ENCODE measurements at places on chromosomes 16 and 17.

DNA sequence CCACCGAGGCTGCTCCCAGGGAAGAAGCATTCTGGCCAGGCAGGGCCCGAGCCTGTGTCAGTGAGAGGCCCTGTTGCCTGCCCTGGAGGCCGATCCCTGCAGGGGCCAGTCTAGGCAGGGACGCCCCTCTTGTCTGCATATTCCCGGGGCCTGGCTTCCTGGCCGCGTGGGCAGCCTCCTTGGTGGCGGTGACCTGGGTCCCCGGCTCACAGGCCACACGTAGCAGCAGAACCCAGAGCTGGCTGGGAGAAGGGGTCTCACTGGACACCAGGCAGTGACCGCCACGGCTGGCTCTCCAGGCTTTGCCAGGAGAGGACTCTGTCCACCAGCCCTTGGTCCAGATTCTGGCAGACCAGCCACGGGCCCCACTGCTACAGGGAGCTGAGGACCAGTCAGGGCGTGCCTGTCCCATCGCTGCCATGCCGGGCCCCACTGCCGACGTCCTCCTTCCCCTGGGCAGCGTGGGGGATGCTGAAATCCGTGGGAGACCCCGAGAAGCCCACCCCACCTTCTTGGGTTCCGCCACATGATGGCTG lies 3.7 kb upstream of the CACNA1H start:
- no peak for DNase-seq

DNA sequence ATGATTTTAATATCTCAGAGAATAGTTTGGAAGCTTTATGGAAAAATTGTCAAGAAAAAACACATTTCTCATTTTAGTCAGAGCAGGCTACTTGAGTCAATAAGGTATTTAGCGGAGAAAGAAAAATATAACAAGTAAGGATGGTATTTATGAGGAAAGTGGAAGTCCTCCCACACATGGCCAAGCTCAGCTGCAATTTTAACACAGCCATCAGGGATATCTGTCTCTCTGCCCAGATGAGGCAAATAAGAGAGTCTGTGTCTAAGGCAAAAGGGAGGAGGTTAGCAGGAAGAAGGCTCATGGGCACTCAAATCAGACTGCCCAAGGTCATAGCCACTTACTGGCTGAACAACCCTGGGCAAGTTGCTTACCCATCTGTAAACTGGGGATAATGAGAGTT lies 5.2 kb upstream of the CMTM2 start:
- no peak for DNase-seq

GRCh38 chr17:78248051-78248914 lies 16.9 kb downstream of the TMEM235 start:
- DNase-seq, result no peak

GRCh38 chr16:11356573-11357331 lies 11.5 kb downstream of the RMI2 start:
- DNase-seq, result peak; percentile 48

GRCh38 chr17:2852221-2852620 lies 56.0 kb downstream of the RAP1GAP2 start:
- no peak for DNase-seq

DNA sequence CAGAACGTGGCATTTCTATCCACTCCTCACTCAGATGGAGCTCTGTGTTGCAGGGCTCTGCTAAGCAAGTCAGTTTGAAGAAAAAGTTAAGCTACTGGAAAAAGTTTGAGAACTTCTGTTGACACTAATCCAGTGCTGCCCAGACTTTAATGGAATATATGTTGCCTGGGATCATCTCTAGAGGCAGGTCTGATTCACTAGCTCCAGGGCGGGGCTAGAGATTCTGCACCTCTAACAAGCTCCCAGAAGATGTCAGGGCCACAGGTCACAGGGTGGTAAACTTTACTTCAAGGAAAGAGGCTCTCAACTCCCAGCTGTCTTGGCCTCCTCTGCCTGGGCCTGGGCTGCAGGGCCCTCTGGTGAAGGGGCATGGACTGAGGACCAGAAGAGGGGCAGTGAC lies 6.8 kb downstream of the TTYH2 start:
- no peak for DNase-seq

GRCh38 chr17:35068249-35068648 lies 4.7 kb upstream of the RFFL start:
- DNase-seq, result no peak

- DNase-seq, result peak; percentile 87
These were observed 7.7 kb downstream of the IL34 start for GRCh38 chr16:70653809-70654771.

DNA sequence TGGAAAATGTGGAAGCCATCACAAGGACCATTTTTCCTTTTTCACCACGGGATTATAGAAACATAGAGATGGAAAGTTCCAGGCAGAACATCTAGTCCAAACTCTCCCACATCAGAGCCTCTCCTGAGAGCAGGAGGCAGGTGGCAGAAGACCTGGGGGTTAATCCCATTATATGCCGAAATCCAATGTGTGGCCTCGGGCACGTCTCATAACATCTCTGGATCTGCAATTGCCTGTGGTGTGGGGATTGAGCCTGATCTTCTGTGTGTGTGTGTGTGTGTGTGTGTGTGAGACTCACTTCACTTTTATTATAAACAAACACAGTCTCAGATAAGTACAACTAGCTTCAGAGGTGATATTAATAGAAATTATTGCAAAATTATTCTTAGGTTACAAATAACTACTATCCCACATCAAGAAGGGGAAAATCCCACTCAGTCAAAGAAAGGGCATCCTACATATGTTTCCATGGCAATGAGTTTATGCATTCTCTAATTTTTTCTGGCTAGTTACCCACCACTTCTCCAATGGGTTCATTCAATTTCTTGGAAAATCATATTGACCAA lies 199.1 kb downstream of the FOXL1 start:
- no peak for DNase-seq

DNA sequence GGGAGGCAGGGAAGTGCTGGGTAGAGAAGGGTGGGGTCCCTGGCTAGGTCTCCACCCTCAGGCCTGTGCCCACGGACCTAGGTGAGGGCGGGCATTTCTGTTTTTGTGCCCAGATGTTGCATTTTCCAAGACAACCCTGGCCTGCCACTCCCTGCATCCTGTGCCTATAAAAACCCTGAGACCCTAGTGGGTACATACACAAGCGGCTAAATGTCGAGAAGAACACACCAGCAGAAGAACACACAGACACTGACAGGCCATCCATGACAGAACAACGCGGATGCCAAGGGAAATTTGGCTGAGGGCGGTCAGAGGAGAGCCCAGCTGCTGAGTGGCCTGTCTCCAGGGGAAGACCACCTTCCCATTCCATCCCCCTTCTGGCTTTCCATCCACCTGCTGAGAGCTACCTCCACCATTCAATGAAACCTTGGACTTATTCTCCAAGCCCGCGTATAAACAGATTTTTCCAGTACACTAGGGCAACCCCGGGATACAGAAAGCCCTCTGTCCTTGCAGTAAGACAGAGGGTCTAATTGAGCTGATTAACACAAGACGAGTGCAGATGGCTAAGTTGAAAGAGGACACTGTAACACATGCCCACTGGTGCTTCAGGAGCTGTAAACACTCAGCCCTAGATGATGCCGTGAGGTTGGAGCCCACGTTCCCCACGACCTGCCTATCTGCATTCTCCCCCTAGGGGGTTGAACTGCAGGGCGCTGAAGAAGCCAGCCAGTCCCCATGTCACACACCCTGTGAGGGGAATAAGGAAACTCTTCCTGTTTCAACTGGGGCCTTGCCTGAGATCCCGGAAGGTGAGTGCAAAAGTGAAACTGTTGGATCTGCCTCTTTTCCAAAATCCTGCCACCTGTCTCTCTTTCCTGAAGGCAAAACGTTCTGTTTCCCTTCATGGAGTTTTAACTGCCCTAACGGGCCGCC lies 147.2 kb upstream of the COX10 start:
- DNase-seq, result no peak

DNA sequence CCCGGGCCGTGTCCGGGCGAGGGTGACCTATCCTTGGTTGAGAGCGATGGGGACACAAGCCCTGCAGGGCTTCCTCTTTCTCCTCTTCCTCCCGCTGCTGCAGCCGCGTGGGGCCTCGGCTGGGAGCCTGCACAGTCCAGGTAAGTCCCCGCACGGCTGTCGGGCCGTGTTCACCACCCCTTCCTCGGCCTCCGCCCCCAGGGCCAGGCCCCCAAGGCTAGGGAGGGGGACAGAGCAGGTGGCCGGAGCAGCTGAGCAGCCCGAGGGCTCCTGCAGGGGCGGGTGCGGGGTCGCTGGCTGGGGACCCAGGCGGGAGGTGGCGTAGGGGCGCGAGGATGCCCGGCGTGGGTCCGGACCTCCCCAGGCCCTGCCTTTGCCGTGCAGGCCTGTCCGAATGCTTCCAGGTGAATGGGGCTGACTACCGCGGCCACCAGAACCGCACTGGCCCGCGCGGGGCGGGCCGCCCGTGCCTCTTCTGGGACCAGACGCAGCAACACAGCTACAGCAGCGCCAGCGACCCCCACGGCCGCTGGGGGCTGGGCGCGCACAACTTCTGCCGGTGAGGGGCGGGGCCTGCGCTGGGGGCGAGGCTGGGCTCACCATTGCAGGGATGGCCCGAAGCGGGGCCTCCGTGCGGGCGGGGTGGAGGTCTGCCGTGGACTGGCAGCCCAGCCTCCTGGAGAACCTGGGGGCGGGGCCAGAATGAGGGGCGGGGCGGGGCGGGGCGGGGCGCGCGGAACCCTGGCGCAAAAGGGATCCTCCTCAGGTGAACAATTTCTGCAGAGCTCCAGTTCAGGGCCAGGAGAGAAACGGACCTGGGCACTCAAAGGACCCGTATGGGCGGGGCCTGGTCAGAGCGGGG lies 631 bp downstream of the KREMEN2 start:
- DNase-seq, result peak; percentile 92

GRCh38 chr16:84574191-84574590 lies 43.7 kb downstream of the COTL1 start:
- no peak for DNase-seq

DNA sequence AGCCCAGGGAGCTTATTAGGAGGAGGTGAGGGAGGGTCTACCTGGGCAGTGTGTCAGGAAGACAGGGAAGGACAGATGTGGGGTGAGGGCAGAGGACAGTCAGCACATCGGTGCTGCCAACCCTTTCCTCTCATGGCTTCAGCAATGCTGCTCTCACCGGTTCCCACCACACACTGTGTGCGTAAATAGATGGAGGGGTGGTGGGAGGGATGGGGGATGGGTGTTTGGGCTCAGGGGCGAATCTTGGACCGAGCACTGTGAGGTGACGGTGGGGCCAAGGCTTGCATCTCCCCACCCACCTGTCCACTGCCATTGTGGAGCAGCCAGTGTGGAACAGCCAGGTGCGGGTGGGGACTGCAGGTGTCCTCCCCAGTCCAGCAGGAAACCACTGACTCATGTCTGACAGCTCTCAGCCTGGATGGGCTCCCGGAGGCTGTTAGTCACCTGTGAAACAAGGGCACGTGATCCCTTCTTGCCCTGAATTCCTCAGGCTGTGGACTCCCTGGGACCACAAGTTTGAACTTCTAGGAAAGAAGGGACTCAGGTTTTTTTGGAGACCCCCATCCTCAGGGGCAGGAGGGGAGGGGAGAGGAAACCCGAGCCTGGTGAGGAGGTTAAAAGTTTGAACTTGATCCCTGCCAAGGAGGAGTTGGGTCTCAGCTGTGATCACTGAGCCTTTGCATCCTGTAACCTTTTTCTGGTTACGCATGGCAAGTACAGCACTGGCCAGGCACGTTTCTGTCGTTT lies 42.7 kb upstream of the SMPD3 start:
- DNase-seq, result no peak

- no peak for DNase-seq
These were observed 92.9 kb upstream of the SALL1 start for GRCh38 chr16:51243936-51244436.

DNA sequence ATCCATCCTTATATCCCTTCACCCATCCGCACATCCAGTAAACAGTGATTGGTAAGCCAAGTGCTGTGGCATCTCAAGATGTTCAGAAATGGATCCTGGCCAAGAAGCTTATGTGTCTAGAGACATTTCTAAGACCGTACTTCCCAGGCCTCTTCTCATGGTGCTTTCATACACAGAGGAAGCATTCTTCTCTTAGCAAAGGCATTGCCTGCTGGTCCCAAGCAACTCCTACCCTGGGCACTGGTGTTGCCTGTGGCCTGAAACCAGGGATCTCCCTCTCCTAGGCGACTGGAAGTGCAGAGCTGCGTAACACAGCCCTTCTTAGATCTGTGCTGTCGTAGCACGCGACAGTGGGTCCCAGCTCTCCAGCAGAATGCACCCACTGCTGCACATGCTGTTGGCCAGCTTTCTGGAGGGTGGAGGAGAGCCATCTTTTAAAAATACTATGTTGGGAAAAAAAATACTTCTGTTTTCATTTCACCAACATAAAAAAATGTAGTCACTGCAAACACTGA lies 182.9 kb downstream of the CCDC182 start:
- no peak for DNase-seq
